ENCODE measurements at places on chromosomes 13 and 19. TPM values are rescaled to one million over a fixed set of nuclear protein-coding genes. Genes with fewer than 3 reads are reported as not detected.
A peak's percentile ranks its signal among the peaks of the same experiment; 100 is the strongest.

DNA sequence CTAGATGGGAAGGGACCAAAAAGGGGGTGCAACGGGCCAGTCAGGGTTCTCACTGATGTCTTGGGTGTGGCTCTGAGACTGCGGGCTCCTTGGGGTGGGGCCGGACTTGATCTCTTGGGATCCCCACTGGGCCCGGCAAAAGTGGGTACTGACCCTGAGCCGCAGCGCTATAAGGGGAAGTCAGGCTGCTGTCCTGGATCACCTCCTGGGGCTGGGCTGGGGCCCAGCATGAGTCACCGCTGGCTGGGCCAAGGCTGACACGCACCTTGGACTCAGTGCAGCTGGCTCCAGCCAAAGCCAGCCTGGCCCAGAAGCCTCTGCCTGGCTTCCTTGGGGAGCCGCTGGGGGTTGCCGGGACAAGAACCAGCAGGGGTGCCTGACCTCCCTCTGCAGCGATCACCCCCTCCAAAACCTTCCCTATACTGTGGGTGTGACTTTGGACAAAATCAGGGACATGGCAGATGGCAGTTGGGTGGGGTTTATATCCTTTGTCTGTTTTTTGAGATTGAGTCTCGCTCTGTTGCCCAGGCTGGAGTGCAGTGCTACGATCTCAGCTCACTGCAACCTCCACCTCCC is 617 bp upstream of the IQCN start:
- DNase-seq = peak; percentile 43

DNA sequence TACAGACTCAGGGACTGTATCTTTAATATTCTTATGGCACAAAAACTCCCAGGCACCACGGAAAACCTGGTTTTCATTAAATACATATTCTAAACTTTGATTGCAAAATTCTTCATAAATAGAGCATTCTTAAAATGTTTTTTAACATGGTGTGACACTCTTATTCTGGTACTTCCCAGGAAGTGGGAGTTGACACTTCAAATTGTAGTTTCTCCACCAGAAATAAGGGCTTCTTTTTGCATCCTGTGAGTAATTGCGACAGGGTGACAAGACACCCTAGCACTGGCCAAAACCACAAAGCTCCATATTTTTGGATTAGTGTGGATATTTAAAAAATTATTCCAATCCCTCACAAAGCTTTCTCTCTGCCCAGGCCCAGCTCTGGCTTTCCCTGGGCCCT is 43.6 kb upstream of the MTIF3 start:
- no peak for DNase-seq

GRCh38 chr13:51618626-51619025 is 34.4 kb downstream of the WDFY2 start:
- DNase-seq = no peak

- no peak for DNase-seq
Measured at GRCh38 chr13:39451301-39451700, 151.7 kb downstream of the LHFPL6 start.

- DNase-seq = no peak
Measured at GRCh38 chr13:25084096-25084495, 11.8 kb upstream of the PABPC3 start.

GRCh38 chr13:53150568-53150967 is 122.0 kb downstream of the OLFM4 start:
- DNase-seq = no peak

- no peak for DNase-seq
Measured at GRCh38 chr13:46559272-46559805, 6.4 kb downstream of the LRCH1 start.

DNA sequence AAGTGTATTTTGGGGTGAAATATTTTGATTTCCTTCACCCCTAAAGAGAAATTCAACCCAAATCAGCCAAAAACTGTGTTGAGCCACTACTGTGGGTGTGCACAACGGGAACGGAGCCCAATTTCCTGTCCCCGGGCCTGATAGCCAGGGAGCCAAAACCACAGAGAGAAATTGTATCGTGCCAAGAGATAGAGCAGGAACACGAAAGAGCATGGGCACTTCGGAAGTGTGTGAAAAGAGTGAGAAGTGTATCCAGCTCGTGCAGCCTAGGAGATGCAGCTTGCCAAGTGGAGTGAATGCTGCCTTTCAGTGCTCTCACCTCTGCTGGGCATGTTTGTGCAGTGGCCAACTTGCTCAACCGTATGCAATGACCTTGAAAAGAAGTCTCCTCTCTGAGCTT is 19.4 kb upstream of the PLEKHF1 start:
- DNase-seq = no peak

DNA sequence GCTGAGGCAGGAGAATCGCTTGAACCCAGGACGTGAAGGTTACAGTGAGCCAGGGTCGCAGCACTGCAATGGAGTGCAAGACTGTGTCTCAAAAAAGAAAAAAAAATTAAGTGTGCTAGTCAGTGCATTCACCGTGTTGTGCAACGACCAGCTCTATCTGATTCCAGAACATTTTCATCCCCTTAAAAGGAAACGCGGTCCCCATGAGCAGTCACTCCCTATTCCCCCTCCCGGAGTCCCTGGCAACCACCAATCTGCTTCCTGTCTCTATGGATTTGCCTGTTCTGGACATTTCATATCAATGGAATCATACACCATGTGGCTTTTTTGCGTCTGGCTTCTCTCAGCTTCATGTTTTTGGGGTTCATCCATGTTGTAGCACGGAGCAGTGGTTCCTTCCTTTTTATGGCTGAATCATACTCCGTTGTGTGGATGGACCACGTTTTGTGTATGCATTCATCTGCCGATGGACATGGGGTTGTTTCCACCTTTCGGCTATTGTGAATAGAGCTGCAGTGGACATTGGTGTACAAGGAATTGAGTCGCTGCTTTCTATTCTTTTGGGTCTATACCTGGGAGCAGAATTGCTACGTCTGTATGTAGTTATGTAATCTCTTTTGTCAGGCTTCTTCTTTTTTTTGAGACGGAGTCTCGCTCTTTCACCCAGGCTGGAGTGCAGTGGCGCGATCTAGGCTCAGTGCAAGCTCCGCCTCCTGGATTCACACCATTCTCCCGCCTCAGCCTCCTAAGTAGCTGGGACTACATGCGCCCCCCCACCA is 19.8 kb downstream of the MYO9B start:
- DNase-seq = no peak

- DNase-seq = no peak
Measured at GRCh38 chr19:54364775-54365257, at the start of gene LAIR1. LAIR1 (minus strand) TSS chr19:54364931; CDS start chr19:54364804, 127 bp downstream.

GRCh38 chr13:95703576-95703975 is 26.6 kb downstream of the DNAJC3 start:
- no peak for DNase-seq

DNA sequence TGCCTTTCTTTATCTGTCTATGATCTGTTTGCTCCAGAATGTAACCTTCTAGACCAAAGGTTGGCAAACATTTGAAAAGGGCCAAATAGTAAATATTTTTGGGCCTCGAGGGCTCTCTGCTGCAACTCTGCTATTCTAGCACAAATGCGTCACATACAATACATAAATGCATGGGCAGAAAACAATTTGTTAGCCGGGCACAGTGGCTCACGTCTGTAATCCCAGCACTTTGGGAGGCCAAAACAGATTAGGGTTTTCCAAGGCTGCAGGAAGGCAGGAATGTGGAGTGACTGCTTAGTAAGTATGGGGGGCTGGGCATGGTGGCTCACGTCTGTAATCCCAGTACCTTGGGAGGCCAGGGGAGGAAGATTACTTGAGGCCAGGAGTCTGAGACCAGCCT is 21.9 kb upstream of the EVI5L start:
- no peak for DNase-seq

GRCh38 chr13:100428986-100429385 is 159.6 kb downstream of the GGACT start:
- no peak for DNase-seq

GRCh38 chr19:46384396-46384795 is 29.0 kb downstream of the CCDC8 start:
- no peak for DNase-seq

- DNase-seq = no peak
Measured at GRCh38 chr19:54795758-54796157, 7.7 kb upstream of the KIR2DL4 start.

- DNase-seq = no peak
Measured at GRCh38 chr13:112150352-112150751, 83.4 kb downstream of the SOX1 start.

DNA sequence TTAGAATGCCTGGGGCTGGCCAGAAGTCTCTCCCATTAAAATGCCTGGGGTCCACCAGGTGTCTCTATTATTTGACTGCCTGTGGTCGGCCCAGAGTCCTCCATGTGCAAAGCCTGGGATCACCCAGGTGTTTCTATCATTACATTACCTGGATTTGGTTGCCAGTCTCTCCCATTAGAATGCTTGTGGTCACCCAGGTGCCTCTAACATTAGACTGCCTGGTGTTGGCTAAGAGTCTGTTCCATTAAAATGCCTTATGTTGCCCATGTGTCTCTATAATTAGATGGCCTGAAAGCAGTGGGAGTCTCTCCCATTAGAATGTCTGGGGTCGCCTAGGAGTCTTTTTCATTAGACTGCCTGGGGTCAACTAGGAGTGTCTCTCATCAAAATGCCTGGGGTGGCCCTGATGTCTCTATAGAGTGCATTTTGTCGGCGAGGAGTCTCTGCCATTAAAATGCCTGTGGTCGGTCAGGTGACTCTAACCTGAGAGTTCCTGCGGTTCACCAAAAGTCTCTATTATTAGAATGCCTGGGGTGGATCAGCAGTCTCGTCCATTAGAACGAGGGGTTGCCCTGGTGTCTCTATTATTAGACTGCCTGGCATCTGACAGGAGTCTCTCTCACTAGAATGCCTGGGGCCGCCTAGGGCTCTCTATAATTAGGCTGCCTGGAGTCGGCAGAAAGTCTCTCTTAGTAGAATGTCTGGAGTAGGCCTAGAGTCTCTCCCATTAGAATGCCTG is 1540.5 kb downstream of the UQCRFS1 start:
- no peak for DNase-seq

- DNase-seq = no peak
Measured at GRCh38 chr19:3276341-3276799, 51.9 kb downstream of the CELF5 start.

- DNase-seq = no peak
Measured at GRCh38 chr19:47036097-47036651, 12.2 kb downstream of the TMEM160 start.

DNA sequence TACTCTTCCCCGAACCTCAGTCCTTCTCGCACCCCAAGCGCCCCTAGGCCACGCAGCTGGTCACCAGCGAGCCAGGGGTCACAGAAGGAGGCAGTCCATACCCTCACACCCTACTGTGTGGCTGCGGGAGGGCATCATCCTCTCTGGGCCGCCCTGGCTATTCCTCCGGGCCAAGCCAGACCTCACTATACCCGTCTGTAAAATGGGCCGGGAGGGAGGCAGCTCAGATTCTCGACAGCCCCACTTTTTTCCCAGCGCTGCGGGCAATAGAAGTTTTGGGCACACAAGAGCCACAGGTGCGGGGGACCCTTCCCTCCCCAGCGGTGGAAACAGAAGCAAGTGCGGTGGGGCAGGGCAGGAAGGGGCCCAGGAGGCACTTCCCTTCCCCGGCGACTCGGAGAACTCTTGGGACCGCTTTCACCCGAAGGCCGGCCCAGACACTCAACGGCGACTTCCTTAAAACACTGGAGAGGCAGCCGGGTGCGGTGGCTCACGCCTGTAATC is 5.6 kb upstream of the ARRDC2 start:
- no peak for DNase-seq

GRCh38 chr13:113855931-113856715 is 7.8 kb downstream of the GAS6 start:
- no peak for DNase-seq

DNA sequence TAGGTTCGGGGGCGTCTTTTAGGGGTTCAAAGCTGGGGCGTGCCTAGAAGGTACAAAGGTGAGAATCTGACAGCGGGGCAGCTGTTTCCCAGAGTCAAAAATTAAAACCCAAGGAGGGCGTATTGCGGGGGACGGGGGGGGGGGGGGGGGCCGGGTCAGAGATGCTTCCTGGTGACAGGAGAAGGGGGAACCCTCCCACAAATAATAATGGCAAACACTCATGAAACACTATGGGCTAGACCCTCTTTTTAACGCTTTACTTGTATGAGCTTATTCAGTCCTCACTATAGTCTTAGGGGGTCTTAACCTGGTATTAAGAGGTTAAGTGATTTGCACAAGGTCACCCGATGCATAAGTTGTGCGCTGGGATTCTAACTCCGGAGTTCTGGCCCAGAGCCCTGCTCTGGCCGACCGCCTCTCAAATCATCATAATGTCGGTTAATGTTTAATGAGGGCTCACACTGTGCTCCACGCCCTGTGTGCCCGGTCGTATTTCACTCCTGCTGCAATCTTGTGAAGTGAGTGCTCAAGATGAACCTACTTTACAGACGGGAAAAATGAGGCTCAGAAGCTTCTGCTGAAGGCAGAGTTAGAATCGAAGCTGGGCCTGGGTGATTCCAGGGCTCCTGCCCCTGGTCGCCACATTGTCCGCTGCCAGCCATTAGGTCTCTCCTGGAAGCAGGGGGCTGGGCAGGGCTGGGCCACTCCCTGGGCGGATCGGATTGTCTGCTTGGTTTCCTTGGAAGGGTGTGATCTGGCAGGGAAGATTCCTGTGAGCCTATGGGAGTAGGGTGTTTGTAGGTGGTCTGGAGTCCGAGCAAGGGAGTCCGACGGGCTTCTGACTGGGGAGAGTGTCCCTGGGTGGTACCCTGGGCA is 964 bp downstream of the PAK4 start:
- no peak for DNase-seq

DNA sequence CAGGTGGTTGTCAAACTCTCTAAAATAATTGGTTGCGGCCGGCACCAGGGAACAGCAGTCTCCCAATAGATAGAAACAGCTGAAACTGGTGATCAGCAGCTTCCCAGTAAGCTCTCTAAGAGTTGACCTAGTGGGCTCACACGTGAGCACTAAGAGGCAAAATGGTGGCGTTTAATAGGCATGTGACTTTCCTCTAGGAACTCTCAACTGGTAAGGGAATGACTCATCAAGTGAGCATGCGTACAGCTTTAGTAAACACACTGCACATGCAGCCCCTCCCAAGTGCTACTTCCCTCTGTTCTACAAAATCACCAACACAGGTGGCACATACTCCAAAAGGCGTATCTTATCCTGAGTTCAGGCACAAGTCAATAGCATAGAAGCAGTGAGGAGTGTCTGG is 41.7 kb downstream of the TNFSF11 start:
- no peak for DNase-seq

- no peak for DNase-seq
Measured at GRCh38 chr13:31512331-31512730, 227.0 kb upstream of the RXFP2 start.

GRCh38 chr19:30093966-30094755 is 152.1 kb downstream of the URI1 start:
- no peak for DNase-seq

Gene ATP8B3
- total RNA-seq = 2.1 TPM

Gene OSCAR
- 0.44 TPM for total RNA-seq

Gene C1QTNF9B
- 0.10 TPM for total RNA-seq

Gene KLK13
- total RNA-seq = not detected

Gene ZNF441
- total RNA-seq = 23.4 TPM

Gene ARL11
- total RNA-seq = 0.44 TPM

Gene LSM7
- 124 TPM for total RNA-seq

Gene KIR3DL2
- total RNA-seq = not detected

Gene SH3GL1
- 44.1 TPM for total RNA-seq

Gene TUBA3C
- total RNA-seq = not detected

Gene KRTDAP
- total RNA-seq = not detected
